Inflammatory macrophage (primary cell): ENCODE measurements at places on chromosomes 11 and 22.
A peak's percentile ranks its signal among the peaks of the same experiment; 100 is the strongest.

- no peak for DNase-seq
Observed at GRCh38 chr11:133318221-133318620, 214.1 kb downstream of the OPCML start.

DNA sequence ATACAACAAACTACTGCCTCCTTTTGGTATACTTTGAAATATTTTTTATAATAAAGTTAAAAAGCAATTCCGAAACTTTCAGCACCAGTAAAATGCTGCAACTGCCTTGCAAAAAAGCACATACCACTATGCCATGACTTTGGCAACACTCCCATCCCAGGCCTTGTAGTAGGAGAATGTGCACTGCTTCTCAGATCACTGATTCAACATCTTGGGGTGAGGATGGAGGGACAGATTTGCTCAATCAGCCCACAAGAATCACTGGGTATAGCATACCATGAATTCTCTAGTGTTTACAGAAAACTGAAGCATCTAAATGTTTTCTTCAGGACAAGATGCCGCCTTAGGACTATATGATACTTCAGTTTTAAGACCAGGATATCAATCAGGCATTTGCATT lies 14.9 kb downstream of the EIF4ENIF1 start:
- no peak for DNase-seq

GRCh38 chr22:45529971-45530575 lies 27.4 kb downstream of the FBLN1 start:
- DNase-seq, result no peak

GRCh38 chr11:15206791-15207190 lies 92.1 kb downstream of the INSC start:
- no peak for DNase-seq

GRCh38 chr11:122468965-122469364 lies 186.6 kb upstream of the UBASH3B start:
- no peak for DNase-seq

DNA sequence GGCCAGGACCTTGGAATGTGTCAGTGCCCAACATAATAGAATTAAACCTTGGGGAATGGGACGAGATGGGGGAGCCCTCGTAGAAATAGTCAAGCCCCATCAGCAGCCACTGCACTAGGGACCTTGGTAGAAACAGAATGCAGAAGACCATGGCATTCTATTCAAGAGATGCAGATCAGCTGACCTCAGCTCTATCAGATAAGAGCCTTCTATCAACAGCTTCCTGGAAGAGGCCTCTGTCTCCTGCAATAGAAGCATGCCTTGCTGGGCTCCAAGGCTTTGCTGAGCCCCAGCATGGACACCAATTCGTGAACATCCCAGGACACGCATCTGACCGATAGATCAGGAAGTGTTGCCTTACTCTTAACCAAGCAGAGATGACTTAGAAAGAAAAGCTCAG lies 27.5 kb upstream of the FLI1 start:
- DNase-seq, result no peak

DNA sequence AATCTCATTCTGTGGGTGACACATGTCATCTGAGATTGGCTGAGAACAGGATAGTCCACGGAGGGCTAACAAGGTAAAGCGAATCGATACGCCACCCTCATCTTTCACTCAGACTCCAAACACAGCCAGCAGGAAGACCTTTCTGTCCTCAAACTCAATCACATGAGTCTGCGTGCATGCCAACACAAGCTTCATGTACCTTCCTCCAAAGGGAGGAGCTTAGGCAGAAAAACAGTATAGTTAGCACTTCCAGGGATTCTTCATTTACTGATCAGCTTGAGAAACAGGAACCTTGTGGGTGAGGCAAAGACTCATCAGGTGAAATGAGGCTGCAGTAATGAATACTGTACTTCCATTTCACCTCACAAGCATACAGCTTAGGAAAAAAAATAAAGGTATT lies 767.1 kb upstream of the API5 start:
- DNase-seq, result no peak

DNA sequence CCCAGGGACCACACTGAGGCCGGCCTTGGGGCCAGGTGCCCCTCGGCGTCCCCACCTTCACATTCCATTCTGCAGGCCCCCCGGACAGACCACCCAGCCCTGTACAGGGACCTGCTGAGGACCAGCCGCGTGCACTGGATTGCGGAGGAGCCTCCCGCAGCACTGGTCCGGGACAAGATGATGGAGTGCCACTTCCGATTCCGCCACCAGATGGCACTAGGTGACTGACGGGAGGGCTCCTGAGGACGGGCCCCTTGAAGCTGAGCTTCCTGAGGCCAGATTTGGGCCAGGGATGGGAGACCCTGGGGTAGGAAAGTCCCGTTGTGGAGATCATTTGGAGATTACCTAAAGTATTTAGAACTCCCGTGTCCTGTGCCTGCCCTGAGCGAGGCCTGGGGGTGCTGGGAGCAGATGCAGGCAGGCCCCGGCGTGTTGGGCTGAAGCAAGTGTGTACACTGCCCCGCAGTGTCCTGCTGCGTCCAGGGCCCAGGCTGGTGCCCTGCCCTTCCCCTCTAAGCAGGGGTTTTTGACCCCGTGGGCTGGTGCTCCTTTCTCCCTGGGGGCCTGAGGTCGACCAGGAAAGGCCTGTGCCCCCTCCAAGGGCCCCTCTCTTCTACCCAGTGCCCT lies 20.0 kb downstream of the TRMU start:
- DNase-seq, result peak; percentile 60

DNA sequence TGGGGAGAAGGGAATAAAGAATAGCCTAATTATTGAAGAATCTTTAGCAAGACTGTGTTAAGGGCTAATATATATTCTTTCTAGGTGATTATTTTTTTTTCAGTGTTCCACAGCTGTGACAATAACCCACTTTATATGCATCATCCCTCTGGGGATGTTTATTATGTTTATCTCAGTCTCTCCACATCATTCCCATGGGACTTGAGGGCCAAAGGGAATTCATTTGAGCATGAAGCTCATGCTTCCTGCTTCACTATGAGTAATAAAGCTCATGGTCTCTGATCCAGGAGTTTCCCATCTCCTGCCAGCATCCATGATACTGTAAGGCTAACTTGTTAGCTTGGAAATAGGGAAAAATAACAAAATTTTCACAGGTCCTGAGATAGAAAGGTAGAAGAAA lies 1888.4 kb downstream of the LRRC4C start:
- no peak for DNase-seq

DNA sequence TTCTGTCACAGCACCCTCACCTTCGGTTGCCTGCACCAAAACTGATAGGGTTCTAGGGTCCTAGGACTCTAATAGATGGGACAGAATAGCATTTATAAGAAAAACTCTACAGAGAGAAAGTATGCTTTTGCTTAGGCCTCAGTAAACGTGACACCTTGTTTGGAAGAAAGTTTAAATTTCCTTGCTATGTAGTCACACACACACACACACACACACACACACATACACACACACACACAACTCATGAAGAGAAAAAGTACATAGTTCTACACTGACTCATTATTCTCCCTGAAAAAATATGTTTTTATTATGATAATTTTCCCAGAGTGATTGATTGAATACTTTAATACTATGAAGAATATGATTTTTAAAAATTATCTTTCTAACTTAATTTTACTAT lies 220.8 kb upstream of the SNX19 start:
- DNase-seq, result no peak

DNA sequence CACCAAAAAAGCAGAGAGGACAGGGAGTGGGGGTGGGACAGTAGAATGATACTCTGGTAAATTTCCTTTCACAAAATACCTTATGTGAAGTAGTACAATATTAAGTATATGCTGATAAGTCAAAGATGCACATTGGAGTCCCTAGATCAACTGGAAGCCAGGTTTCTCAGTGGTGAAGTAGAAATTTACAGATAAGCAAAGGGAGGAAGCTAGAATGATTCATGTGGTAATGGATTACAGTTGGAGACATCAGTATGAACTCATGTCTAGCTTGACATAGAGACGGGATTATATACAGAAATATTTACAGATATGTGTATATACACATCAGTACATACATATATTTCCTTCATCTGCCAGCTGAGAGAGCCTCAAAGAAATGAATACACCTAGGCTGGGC lies 21.5 kb downstream of the PLEKHB1 start:
- DNase-seq, result no peak

GRCh38 chr11:105870516-105871113 lies 151.4 kb downstream of the MSANTD4 start:
- DNase-seq, result no peak

- no peak for DNase-seq
Observed at GRCh38 chr11:14593671-14594070, 49.9 kb upstream of the PDE3B start.

DNA sequence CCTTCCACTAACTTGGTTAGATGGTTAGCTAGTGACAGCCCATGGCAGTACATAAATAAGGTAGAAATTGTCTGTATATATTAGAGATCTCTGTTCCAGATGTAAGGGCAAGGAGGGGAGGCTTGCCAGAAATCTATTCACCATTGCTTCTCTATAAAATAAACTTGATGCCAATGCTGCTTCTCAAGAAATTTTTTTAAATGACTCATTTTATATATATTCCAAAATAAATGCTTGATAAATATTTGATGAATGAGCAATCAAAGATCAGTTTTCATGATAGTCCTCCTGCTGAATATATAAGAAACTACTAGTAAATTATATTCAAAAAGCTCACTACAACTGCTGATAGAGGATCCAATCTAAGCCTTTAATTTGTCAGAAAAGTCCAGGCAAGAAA lies 710.6 kb upstream of the CCDC179 start:
- no peak for DNase-seq

DNA sequence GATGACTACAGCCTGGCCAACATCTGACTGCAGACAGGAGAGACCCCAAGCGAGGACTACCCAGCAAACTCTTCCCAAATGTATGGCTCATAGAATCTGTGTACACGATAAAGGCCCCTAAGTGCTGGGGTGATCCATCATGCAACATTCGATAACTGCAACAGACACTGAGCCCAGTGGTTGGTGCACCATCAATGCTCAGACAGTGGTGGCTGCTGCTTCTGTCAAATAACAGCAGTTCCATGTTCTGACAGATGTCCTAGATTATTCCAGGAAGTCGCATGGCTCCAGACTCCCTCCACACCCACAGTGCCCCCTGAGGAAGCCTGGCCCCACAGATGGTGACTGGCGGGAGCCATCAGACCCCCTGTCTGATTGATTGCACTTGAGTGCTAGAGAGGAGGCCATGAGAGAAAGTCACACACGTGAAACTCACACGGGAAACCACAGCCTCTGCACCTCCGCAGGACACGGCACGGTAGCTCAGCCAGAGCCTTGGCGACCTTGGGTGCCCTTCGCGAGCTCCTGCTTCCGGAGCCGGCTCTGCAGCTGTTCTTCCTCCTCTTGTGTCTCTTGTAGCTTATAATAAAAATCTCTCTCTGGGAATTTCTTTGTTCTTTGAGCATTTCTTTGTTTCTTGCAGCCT lies 1155.9 kb downstream of the TBC1D22A start:
- DNase-seq, result no peak

GRCh38 chr11:2272228-2272945 lies 2.0 kb upstream of the ASCL2 start:
- no peak for DNase-seq

GRCh38 chr11:12077535-12078280 lies 32.7 kb upstream of the MICAL2 start:
- no peak for DNase-seq

DNA sequence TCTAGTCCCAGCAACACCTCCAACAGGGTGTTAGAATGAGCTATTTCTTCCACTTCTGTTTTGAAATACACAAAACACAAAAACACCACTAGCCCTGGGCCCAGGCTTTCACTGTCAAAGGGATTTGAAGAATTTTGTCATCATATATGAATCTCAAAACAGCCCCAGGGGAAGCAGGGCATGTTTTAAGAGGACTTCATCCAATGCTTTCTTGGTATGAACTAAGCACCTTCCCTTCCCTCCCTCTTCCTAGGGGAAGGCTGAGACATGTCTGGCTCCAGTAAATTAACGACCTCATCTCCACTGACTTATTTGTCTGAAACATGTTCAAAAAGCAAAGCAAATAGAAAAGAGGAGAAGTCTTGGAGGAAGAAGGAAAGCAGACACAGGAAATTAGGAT lies 75.7 kb upstream of the INCENP start:
- no peak for DNase-seq

DNA sequence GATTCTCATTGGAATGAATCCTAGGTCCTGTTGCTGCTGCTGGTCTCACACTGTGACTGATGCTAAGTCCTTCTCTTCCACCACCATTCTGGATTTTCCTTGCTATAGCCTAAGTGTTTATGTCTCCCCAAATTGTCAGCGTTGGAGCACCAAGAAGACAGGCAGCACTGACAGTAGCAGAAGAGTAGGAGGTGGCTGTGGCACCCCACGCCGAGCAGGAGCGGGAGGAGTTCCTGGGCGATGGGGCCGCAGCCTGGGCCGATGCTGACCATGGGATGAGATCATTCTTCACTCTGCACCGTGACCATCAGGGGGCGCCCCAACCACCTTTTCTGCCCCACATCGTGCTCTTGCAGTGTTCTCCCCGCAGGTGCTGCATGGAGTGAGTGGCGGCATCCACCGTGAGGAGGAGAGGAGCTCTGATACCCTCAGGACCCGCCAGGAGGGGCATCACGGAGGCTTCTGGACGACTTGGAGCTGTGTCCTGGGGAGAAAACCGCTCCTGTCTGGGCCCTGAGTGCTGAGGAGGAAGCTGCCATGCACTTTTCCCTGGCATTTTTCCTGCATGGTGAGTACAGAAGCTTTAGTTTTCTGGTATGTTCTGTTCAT lies 57.0 kb downstream of the LRRC74B start:
- peak; percentile 67 for DNase-seq
